ENCODE measurements at places on chromosomes 1 and 21. TPM values are rescaled to one million over a fixed set of nuclear protein-coding genes. Genes with fewer than 3 reads are reported as not detected.

Gene OPN3
- total RNA-seq, result 15.1 TPM

Gene C1orf52
- 23.9 TPM for total RNA-seq

Gene FCRL6
- total RNA-seq, result not detected

Gene LRRC3
- 2.3 TPM for total RNA-seq

Gene CACNA1S
- not detected for total RNA-seq

Gene GUCA2A
- not detected for total RNA-seq

Gene GPR153
- 1.5 TPM for total RNA-seq

Gene STIL
- 27.6 TPM for total RNA-seq

Gene HES2
- 0.21 TPM for total RNA-seq

DNA sequence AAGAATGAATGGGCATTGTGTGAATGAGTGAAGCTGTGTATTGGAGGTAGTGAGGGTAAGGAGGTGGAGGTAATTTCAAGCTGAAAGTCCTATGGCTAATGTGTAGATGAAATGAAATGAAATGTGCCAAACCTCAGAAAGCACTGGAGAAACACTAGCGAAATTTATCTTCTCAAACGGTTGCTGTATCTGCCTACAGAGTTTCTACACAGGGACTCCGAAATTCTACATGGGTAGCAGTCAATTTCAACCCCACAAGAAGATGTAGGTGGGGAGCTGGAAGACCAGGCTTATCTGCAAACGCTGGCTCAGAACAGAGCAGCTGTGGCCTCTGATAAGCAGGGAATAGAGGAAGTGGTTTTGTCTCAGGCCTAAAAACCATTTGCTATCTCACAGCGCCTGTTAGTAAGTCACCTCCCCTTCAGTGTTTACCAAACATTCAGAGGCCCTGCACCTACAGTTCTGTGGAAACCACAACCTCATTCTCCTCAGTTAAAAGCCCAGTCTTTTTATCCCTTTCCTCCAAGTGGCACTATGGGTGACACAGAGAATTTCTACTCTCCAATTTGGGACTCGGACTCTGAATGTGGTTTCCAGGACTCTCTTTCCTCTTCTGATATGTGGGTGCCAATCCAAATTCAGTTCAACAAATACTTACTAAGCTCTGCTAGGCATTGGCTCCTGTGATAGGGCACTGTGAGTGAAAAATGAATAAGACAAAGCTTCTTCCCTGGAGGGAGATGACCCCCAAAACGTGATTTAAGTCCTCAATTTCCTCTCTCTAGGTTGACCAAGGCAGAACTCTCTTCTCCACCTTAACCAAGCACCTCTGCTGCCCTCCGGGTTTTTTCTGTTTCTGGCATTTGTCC is 17.2 kb upstream of the SLAMF6 start:
- peak; percentile 66 for DNase-seq

DNA sequence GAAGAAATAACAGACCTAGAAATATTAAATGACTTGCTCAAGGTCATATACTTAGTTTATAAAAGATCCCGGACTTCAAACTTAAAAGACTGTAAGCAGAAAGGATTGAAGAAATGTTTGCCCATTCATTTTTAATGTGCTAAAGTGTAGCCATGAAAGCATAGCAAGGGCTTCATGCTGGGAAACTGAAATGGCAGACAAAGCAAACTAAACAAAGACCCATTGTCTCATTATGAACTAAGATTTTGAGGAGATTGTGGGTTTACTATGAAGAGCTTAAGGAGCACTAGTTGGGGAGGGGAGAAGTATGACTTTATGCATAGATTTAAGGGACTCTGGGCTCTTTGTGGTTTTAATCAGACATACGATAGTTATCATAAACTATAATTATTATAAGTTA is 26.3 kb downstream of the ADAMTS1 start:
- no peak for DNase-seq

DNA sequence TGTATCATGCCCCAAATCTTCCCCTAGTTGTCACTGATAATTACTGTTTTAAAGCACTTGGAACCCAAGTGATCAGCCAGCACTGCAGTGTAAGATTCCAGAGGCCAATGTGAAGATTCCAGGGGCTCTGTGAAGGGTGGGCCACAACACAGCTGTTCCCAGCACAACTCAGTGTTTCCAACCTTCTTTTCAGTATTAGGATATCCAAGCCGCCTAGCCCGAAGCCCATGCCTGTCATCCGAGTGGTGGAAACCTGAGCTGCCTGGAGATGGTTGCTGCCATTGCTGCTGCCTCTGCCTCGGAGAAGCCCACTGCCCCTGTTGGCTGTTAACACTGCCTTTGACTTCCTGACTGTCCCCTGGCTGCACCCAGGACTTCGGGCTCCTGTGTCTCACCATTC is 30.4 kb upstream of the SNX27 start:
- DNase-seq, result no peak

GRCh38 chr1:93753791-93754763 is 72.4 kb upstream of the BCAR3 start:
- DNase-seq, result no peak

GRCh38 chr1:111955755-111956154 is 33.7 kb downstream of the KCND3 start:
- no peak for DNase-seq

DNA sequence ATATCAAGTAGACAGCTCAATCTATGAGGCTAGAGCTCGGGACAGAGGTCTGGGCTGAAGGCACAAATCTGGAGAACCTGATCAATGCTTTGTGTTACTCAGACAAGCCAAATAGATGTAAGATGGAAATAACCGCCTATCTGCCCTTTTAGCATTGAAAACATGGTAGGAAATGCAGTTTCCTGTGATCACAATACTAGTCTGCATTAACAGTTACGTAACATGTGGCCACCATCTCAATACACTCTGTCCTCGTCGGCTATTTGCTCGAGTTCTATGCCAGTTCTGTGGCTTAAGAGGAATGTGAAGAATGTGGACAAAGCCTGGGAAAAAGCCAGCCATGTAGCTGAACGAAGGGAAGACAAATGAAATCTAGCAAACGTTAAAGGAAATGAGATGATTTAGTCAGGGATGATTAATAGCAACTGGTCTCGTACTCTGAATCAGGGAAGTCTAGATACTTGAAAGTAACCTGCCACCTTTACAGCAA is 73.3 kb downstream of the HSF2BP start:
- no peak for DNase-seq

DNA sequence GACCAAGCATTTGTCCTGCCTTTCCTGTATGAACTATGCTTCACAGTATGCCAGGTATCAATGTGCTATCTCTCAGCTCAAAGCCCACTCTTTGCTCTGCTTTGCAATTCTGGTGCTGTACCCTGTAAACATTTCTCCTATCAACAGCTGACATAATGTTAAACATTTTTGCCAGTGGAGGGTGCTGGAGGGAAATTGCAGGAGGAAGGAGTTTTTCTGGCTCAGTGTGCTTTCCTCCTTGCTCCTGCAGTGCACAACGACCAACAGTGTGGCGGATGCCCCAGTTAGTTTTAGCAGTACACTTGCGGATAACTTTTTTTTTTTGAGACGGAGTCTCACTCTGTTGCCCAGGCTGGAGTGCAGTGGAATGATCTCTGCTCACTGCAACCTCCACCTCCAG is 67.1 kb upstream of the PTGFRN start:
- DNase-seq, result no peak

- no peak for DNase-seq
These were observed 177.4 kb upstream of the DPT start for GRCh38 chr1:168906367-168906766.

GRCh38 chr1:30135698-30136097 is 587.7 kb downstream of the MATN1 start:
- no peak for DNase-seq

DNA sequence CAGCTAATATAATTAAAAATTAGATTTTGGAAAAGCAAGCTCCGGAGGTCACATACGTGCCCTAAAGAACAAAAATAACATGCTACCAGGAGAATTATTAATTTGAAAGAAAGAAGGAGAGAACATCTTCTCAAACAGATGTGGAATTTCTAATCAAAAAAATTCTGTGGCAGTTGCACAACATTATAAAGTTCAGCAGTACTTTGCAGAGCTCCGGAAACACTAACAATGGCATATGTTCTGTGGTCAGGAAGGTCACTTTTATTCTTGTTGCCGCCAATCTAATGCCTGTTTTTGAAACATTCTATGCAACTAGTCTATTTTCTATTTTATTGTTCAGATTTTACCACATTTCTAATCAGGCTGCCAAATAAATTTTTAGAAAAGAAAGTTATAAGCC is 186.8 kb downstream of the SMYD3 start:
- no peak for DNase-seq

- DNase-seq, result no peak
These were observed 505 bp upstream of the GNPAT start for GRCh38 chr1:231240531-231240882.

DNA sequence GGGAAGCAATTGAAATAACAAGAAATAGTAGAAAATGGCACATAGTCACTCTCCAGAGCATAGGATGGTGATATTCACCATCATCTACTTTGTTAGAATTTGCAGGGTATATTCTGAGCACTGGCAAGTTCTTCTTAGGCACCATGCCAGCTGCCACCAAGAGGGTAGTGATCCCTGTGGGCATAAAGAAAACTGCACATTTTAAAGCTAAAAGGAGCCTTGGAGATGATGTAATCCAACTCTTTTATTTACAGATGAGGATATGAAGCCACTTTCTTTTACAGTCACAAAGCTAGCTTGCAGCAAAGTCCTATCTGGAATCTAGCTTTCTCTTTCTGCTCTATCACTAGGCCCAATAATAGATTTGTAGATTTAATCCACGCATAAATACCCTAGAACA is 69.0 kb downstream of the PTGER3 start:
- DNase-seq, result no peak

DNA sequence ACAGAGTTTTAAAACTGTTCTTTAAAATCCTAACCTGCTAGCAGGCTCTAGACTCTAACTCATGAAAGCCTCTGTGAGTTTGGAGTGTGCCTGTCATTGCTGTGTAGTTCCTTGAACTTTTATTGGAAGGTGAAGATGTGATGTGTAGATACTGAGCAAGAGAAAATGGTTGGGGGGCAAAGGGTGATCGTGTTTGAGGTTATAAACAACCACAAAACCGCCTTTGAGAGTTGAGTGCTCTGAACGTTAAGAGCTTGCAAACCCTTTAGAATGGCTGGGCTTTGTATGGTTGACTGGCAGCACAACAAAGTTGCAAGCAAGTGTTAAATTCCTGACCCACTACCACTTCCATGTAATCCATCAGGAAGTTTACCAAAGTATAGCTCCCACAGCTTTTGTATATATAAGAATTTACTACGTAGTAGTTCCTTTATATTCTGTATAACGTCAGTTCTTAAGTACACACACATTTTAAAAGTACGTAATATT is 19.6 kb downstream of the BACE2 start:
- no peak for DNase-seq

DNA sequence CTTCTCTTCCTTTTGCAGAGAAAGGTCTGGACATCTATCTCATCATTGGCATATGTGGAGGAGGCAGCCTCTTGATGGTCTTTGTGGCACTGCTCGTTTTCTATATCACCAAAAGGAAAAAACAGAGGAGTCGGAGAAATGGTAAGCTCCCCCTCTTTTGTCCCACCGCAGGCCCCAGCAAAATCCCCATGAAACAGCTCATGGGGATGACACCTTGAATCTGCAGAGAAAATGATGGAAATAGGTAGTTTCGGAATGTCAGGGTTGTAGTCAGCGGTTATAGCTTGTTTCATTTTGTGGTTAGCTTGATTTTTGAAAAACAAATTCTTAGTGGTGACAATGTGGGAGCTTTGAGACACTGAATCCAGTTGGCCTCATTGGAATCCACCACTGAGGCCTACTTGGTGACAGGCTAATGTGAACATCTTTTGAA is 10.3 kb downstream of the CD2 start:
- peak; percentile 61 for DNase-seq

DNA sequence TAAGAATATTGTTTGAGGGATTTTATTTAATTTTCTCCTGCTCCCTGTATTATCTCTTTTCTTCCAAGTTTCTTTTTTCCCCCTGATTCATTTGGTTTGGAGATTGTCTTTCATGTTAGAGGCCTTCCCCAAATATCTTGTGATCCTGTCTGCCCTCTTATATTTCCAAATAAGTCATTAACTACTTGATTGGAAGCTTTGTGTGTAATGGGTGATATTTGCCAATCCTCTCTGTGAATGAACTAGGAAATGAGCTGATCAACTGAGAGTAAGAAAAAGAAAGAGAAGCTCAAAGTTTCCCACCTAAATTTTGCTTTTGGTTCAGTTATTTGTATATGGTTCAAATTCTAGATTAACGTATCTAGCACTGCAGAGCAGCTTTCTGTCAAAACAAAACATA is 23.6 kb upstream of the LY9 start:
- DNase-seq, result no peak

GRCh38 chr1:186849271-186849671 is 20.5 kb downstream of the PLA2G4A start:
- DNase-seq, result no peak
